Psoas muscle (tissue), 8 donors: ENCODE measurements at places on chromosomes 11 and 22. TPM values are rescaled to one million over a fixed set of nuclear protein-coding genes. Genes with fewer than 3 reads are reported as not detected.

RASSF10 gene
- total RNA-seq = 0.34 TPM

LRRC4C gene
- 0.08 TPM for total RNA-seq

TSGA10IP gene
- not detected for total RNA-seq

SOX10 gene
- not detected for total RNA-seq

BDNF gene
- total RNA-seq = 3.4 TPM

KCNE3 gene
- 1.2 TPM for total RNA-seq

GP1BB gene
- total RNA-seq = not detected

SYT7 gene
- total RNA-seq = 2.1 TPM

ISX gene
- not detected for total RNA-seq

RAB38 gene
- total RNA-seq = 0.29 TPM

CTSW gene
- total RNA-seq = 0.38 TPM

IGLL1 gene
- total RNA-seq = not detected

FGF4 gene
- not detected for total RNA-seq

RFPL2 gene
- not detected for total RNA-seq

EHF gene
- 0.17 TPM for total RNA-seq

CDHR5 gene
- not detected for total RNA-seq

PATE1 gene
- not detected for total RNA-seq

MOGAT2 gene
- not detected for total RNA-seq

SLC6A5 gene
- not detected for total RNA-seq

SLC22A25 gene
- not detected for total RNA-seq

KLHL35 gene
- total RNA-seq = 0.42 TPM

SYT8 gene
- total RNA-seq = not detected

CCDC89 gene
- not detected for total RNA-seq

TRIM29 gene
- total RNA-seq = 0.91 TPM

FAU gene
- total RNA-seq = 589 TPM

SLN gene
- total RNA-seq = 5,721 TPM

PDE3B gene
- 0.26 TPM for total RNA-seq

KCNJ11 gene
- 173 TPM for total RNA-seq

PHOX2A gene
- not detected for total RNA-seq

SPON1 gene
- 1.4 TPM for total RNA-seq

SGSM1 gene
- total RNA-seq = 0.76 TPM

OR4A47 gene
- not detected for total RNA-seq

OR4D6 gene
- total RNA-seq = not detected

KRTAP5-2 gene
- not detected for total RNA-seq

CCDC88B gene
- total RNA-seq = 2.6 TPM

ALX4 gene
- 0.11 TPM for total RNA-seq

CAT gene
- total RNA-seq = 83.9 TPM

SLC43A1 gene
- 15.3 TPM for total RNA-seq

USP2 gene
- 133 TPM for total RNA-seq

ARHGEF17 gene
- total RNA-seq = 38.4 TPM

MMP8 gene
- total RNA-seq = 0.12 TPM

TRMU gene
- 20.3 TPM for total RNA-seq

SHANK3 gene
- 13.5 TPM for total RNA-seq

UBASH3B gene
- 12.6 TPM for total RNA-seq

OR8G1 gene
- total RNA-seq = not detected

TBX10 gene
- not detected for total RNA-seq

KRTAP5-11 gene
- not detected for total RNA-seq

SMTNL1 gene
- 57.7 TPM for total RNA-seq

RASL10A gene
- 0.61 TPM for total RNA-seq

ANO9 gene
- total RNA-seq = 0.09 TPM

GAL gene
- not detected for total RNA-seq

SCGB1C1 gene
- not detected for total RNA-seq
